Hepatocyte (in vitro differentiated cells): ENCODE measurements at places on chromosomes 2 and 18. TPM values are rescaled to one million over a fixed set of nuclear protein-coding genes. Genes with fewer than 3 reads are reported as not detected.
A peak's percentile ranks its signal among the peaks of the same experiment; 100 is the strongest.

DNA sequence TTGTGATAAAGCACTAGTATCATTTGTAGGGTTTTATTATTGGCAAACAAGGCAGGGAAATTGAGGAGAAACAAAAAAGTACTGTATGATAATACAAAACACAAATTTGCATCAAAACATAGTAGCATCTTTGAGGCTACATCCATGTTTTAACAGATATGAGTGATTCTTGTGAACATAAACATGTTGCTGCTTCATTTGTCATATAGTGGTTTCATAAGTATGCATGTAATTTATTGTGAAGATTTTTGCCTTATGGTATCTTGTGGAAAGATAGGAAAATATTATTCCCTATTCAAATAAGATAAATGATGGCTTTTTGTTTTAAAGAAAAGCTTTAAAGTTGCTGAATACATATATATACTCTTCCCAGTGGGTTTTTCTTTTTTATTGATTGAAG lies 60.3 kb downstream of the VRK2 start:
- DNase-seq, result no peak

GRCh38 chr2:80288576-80288975 lies 16.0 kb downstream of the LRRTM1 start:
- DNase-seq, result peak; percentile 65

GRCh38 chr2:71892423-71892730 lies 255.3 kb downstream of the CYP26B1 start:
- DNase-seq, result no peak

GRCh38 chr2:64291181-64291580 lies 147.0 kb upstream of the PELI1 start:
- peak; percentile 35 for DNase-seq

DNA sequence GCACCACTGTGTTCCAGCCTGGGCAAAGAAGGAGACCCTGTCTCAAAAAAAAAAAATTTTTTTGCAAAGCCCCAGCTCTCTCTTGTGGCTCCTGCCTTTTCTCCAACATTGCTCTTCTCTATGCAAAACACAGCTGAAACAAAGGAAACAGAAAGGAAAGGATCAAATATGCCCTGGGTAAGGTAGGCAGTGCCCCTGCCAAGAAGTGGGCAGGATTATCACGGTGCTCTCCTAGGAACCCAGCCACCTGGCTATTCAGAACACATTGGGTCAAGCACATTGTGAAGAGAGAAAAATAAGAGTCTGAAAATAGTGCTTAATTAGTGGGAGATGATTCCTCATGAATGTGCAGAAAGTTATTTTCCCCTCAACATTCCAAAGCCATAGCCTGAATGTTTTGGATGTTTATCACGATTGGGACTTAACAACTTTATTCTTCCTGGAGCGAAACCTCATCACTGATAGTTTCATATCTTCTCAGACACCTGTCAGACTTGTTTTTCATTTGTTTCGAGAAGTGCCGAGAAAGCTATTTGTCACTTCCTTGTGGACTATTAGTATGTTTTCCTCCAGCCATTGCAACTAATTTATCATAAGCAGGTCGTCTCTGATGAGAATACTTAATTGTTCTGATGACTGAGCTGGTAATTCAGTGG lies 42.7 kb upstream of the RPL31 start:
- DNase-seq, result no peak

- DNase-seq, result no peak
Observed at GRCh38 chr2:33241581-33241980, 234.9 kb upstream of the RASGRP3 start.

GRCh38 chr2:108370080-108370479 lies 7.7 kb upstream of the SULT1C4 start:
- DNase-seq, result peak; percentile 59

- no peak for DNase-seq
Observed at GRCh38 chr2:158656492-158657229, 138.5 kb upstream of the DAPL1 start.

DNA sequence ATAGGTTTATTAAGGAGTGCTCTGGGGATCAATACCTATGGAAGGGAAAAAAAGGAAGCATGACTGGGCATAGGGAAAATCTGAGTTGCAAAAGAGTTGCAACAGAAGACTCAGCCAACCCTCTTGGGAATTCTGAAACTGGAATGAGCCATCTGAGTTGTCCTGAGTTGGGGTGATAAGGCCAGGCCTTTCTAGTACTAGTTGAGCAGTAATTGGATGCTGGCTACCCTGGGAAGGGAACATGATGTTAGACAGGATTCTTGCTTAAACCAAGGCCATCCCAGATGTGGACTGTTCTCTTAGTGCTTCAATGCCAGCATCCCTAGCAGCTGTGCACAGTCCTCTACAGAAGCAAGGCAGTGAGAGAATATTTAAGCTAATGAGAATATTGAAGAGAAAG lies 348.8 kb upstream of the GULP1 start:
- DNase-seq, result no peak

GRCh38 chr2:12705230-12705629 lies 11.5 kb upstream of the TRIB2 start:
- no peak for DNase-seq

DNA sequence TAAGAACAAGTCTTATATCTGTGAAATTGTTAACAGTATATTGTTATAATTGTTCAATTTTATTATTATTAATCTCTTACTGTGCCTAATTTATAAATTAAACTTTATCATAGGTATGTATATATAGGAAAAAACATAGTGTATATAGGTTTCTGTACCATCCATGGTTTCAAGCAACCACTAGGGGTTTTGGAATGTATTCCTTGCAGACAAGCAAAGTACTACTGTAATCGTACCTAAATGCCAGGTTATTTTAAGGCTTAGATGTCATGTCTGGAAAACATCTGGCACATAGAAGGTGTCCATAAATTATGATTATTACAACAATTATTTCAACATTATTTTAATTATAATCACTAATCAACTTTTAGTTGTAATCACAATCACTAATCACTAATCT lies 8.4 kb downstream of the ITSN2 start:
- no peak for DNase-seq

DNA sequence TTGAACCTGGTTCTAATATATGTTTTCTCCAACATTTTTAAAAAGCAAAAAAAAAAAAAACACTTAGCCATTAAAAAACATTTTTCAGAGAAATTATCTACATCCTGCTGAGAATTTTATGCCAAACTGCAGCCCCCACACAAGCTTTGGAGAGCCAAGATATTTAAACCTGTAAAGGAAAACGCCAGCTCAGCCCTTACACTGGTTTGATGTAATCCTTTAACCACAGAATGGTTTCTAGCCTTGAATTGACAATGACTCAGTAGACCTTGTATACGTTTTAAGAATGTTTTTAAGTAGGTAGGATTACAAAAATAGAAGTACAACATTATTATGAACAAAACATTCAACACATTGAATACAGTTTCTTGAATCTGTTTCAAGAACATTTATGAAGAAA lies 113.6 kb downstream of the BABAM2 start:
- no peak for DNase-seq

- DNase-seq, result no peak
Observed at GRCh38 chr18:26208977-26209376, 17.3 kb upstream of the TAF4B start.

DNA sequence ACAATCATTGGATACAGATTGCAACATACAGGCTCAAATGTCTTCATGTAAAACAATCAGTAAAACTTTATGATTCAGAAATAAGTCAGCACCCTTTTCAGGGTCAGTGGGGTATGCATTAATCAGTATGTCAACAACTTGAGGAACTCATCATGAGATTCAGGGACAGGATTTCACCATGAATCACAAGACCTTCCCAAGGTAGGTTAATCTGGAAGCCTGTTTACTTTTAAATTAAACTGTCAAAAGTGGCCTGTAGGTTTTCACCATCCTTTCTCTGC lies 104.8 kb downstream of the SP100 start:
- no peak for DNase-seq

GRCh38 chr2:234254783-234255521 lies 204.4 kb downstream of the SPP2 start:
- no peak for DNase-seq

- no peak for DNase-seq
Observed at GRCh38 chr2:140880573-140880972, 1250.2 kb downstream of the LRP1B start.

CCDC93 gene
- polyA plus RNA-seq, result 13.2 and 16.8 TPM in 2 replicates

UGT1A6 gene
- polyA plus RNA-seq, result 0.64 and 0.77 TPM in 2 replicates

SCRN3 gene
- polyA plus RNA-seq, result 19.9 and 24.5 TPM in 2 replicates

SERPINB10 gene
- polyA plus RNA-seq, result not detected in 2 replicates

ADI1 gene
- polyA plus RNA-seq, result 154 and 204 TPM in 2 replicates

CXCR1 gene
- polyA plus RNA-seq, result not detected in 2 replicates

NETO1 gene
- not detected in 2 replicates for polyA plus RNA-seq

ASB18 gene
- polyA plus RNA-seq, result not detected in 2 replicates

ZBTB7C gene
- 0.70 and 1.1 TPM in 2 replicates for polyA plus RNA-seq

SLC5A7 gene
- polyA plus RNA-seq, result not detected in 2 replicates
